Astrocyte (in vitro differentiated cells and primary cell): ENCODE measurements at places on chromosomes 3 and 15. TPM values are rescaled to one million over a fixed set of nuclear protein-coding genes. Genes with fewer than 3 reads are reported as not detected.

GRCh38 chr3:77096966-77097890 lies 57.3 kb downstream of the ROBO2 start:
- no peak for DNase-seq

GRCh38 chr3:158381262-158381868 lies 189.6 kb upstream of the MLF1 start:
- DNase-seq: peak; percentile 28

DNA sequence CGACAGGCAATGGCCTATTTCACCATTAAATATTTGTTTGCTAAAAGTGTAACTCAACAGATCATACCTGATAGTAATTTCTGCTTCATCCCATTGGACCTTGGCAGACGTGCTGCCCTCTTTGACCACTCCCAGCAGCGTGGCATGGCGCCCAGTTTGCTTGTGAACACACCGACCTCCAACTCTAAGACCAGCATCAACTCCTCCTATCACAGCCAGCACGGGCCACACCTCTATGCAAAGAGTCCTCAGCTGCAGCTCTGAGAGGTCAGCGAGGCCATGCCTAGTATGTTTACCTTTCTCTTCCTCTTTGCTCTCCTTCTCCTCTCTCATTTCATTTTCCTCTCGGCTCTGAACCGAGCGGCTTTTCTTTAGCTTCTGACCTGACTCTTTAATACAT lies 80.6 kb downstream of the FBXL22 start:
- DNase-seq: no peak

DNA sequence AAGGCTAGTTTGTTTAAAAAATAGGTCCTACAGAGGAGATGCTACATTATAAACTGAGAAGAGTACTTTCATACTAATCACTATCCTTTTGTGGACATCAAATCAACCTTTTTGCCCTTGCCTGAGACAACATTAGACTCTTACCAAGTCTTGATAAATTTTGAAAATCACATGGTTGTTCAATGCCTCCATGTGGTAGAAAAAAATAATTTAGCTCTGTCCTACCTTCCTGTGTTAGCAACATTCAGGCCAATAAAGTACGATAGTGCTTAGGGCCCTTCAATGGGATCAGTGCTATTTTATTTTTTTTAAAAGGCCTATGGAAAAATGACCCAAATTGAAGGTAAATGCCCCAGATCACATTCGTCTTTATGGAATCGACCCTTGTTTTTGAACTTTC lies 5.0 kb upstream of the UBE2E1 start:
- DNase-seq: no peak

- DNase-seq: no peak
These were observed 53.7 kb upstream of the CSTA start for GRCh38 chr3:122271246-122271898.

Gene ADIPOQ
- total RNA-seq: not detected in 2 replicates
